Activated CD4-positive, alpha-beta T cell treated with anti-CD3 and anti-CD28 coated beads, Interleukin-2, Interleukin-4, amounts not matched to agents 100 ng/mL and 50 ng/mL, durations not matched to agents 16 hours and 8 hours (primary cell): ENCODE measurements at places on chromosomes 7 and 10.

GRCh38 chr10:112536663-112537062, 89.6 kb downstream of the VTI1A start:
- DNase-seq, result no peak

GRCh38 chr10:122852261-122852660, 6.6 kb upstream of the CUZD1 start:
- no peak for DNase-seq

DNA sequence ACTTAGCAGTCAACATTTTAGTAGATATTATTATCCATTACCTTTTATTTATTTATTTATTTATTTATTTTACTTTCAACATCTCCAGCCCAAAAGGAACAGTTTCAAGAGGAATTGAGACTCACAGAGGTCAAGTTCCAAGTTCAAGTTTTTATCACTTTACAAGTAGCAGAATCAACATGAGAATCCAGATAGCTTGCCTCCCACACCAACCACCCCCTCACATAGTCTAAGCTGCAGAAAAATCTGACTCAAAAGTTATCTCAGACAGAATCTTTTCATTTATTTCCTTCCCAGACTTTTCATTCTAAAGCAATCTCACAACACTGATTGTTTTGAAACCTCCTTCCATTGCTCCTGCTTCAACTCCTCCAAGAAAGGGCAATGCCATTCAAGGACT, 129.6 kb downstream of the GRM3 start:
- DNase-seq, result no peak

GRCh38 chr10:132460071-132460470, 63.1 kb downstream of the PWWP2B start:
- no peak for DNase-seq

GRCh38 chr7:40579401-40579800, 444.6 kb downstream of the SUGCT start:
- no peak for DNase-seq

- no peak for DNase-seq
These were observed 66.1 kb downstream of the FOXL3 start for GRCh38 chr7:356087-356486.

- peak; percentile 52 for DNase-seq
These were observed 16.7 kb upstream of the CLIP2 start for GRCh38 chr7:74272305-74273038.

GRCh38 chr7:150951521-150951920, 26.6 kb downstream of the KCNH2 start:
- DNase-seq, result no peak

- no peak for DNase-seq
These were observed 1057.5 kb downstream of the GATA3 start for GRCh38 chr10:9111976-9112375.

DNA sequence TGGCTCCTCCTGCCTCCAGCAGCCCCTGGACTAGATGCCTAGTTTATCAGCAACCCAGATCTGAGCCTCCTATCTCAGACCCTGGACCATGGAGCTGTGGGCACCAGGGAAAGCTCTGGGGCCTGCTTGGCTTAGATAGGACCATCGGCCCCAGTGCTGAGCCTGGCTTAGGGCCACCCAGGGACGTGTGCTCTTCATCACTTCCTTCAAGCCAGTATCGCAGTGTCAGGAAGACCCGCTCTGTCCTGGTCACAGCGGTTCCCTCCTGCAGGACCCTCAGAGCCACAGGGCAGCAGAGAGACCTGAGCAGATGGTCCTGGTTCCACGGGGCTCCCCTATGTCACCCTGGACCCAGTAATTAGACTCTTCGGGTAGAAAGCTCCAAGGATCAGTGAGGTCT, 105.7 kb upstream of the FAM20C start:
- DNase-seq, result no peak

- DNase-seq, result no peak
These were observed 138.8 kb downstream of the DNAJB6 start for GRCh38 chr7:157475601-157476000.

- no peak for DNase-seq
These were observed 230.6 kb upstream of the GRB10 start for GRCh38 chr7:51013218-51013786.

DNA sequence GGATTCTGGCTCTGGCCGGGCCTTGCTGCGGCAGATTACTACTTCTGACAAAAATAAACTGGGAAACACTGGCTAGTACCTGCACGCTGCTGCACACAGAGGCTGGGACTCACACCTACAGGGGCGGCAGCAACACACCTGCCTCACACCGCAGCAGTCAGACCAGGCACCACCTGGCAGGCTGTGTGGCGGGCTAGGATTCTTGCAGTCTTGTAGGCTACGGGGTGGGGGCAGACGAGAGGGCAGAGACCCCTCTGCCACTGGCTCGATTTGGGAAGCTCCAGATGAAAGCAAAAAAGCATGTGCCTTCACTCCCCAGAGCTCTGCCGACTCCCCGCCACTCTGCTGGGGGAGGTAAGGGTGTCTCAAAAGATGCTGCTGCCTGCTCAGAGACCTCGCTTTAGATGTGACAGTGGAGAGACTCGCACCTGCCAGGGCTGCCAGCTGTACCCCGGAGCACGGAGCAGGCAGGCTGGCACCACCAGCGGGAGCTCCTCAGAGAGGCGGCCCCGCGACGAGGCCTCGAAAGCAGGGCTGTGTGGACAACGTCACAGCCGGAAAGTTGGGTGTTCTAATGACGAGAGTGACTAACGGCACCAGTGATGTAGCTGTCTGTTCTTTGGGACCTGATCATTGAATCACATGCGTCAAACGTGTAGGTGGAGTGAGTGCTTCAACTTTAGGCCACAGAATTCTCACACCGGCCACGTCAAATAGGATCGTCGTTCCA, 250.5 kb downstream of the ZMYND11 start:
- DNase-seq, result no peak

- DNase-seq, result no peak
These were observed 87.4 kb downstream of the FOXL3 start for GRCh38 chr7:377080-378040.

DNA sequence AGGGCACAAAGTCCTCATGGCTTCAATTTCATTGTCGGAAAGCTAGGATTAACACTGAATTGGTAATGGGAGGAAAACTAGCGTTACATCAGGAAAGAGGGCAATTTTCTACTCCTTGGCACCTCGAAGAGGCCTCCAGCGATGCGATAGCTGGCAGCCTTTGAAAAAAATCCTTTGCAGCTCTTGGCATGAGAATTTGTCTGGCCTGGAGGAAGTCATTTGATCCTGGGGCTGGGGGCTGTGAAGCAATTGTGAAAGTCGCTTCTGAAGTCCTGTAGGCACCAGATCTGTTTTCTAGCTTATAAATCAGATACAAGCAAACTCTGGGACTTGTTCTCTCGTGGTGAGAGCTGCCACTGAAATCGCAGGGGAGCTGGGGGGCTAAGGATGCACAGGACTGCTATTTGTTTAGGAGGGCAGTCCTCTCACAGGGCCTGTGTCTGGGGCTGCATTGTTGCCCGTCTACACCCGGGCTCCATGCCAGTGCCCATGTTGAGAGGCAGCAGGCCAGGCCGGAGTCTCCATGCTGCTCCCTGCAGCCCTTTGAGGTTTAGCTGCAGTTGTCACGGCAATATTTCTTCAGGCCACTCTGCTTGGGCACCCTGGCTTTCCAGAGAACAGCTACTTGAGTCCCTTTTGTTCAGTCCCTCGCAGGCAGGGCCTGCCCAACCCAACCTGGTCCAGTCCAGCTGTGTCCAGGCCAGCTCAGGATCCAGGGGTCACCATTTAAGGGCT, 206.8 kb upstream of the LYZL1 start:
- DNase-seq, result no peak

GRCh38 chr10:43437141-43437870, 395 bp downstream of the ZNF487 start:
- DNase-seq, result no peak

DNA sequence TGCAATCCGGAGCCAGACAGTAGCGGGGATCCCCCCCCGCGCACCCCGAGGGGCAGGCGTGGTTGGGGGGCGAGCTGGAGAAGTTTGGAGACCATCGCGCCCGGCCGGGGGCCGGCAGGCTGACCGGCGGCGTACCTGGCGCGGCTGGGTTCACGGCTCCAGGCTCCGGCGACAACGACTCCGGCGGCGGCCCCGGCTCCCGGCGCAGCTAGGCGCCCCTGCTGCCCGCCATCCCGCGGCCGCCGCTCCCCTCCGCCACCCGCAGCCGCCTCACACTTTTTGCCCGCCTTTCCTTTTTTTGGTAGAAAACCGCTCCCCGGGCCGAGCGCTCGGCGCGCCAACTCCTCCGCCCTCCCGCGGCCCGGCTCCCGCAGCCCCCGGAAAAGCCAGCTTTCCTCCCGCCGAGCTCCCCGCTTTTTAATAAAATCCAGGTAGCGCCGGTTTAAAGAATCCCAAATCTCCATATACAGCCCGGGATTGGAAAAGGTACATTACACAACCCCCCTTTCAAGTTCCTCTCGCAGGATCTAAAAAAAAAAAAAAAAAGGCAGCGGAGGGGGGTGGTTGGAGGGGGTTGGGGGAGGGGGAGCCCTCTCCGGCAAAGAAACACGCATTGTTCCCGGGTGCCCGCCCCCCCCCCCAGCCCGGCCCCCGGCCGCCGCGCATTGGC, at the start of gene TNRC18:
Gene TNRC18, minus strand, starts transcription at position 529 of the 670 bp plus-strand sequence. CDS start 2,588 bp downstream, outside the sequence.
- peak; percentile 17 for DNase-seq

- peak; percentile 32 for DNase-seq
These were observed 21.2 kb downstream of the ZMIZ2 start for GRCh38 chr7:44769776-44770294.

DNA sequence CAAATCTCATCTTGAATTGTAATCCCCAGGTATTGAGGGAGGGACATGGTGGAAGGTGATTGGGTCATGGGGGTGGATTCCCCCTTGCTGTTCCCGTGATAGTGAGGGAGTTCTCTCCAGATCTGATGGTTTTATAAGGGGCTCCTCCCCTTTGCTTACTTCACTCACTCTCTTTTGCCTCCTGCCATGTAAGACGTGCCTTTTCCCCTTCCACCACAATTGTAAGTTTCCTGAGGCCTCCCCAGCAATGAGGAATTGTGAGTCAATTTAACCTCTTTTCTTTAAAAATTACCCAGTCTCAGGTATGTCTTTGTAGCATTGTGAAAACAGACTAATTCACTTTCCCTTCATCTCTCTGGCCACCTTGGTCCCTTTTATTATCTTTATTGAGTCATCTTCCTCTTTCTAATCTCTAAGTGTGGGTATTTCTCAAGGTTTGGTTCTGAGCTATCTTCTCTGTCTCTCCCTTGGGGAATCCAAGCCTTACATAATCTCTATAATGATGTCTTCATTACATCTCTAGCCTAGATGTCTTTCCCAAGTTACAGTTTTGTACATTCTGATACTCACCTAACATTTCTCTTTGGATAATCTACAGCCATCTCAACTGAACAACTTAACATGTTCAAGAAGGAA, 99.1 kb upstream of the JCAD start:
- DNase-seq, result no peak

DNA sequence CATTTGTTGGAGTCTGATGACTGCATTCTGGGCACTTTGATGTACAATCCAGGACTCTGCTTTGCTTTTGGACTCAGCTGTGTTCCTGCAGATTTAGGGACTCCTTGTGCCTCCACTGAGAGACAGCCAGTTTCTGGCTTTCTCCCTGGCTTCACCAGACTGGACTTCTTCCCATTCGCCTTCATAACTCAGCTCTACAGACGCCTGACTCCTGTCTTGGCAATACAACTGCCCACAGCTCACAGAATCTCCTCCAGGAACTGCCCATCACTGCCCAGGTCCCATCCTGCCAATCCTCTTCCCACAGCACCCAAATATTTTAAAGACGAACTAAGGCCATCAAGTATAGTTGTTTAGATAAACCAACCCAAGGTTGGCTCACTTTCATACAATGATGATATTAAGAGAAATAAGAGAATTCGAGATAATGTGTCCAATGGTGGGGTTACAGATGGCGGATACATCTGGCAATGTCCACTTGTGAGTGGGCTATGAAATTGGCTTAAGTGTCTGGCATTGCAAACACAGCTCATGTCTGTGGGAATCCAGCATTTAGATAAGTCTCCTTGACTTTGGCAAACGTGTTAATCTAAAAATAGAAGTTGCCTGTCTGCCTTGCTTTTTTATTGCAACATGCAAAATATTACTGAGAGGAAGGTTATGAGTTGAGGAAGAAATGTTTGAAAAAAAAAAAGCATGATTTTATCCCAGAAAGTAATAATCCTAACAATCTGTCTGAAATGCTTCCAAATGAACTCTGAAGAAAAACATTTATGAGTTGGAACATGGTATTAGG, 95.1 kb downstream of the ITGA8 start:
- DNase-seq, result no peak

DNA sequence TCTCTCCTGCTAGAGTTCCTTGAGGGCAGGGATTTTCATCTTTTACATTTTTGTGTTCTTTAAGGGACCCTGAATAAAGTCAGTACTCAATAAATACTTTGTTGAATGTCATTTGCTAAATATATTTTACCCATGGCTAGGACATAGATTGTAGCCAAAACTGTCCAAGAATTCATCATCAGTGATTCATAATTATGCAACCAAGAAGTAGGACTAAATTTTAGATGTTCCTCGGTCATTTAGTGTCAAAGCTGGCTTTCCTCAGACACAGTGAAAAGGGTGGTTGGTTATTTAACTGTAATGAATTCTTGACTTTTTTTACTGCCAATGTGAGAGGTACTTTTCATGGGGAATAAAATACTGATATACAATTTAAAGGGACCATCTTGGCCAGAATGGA, 3.3 kb downstream of the NUDT13 start:
- no peak for DNase-seq

DNA sequence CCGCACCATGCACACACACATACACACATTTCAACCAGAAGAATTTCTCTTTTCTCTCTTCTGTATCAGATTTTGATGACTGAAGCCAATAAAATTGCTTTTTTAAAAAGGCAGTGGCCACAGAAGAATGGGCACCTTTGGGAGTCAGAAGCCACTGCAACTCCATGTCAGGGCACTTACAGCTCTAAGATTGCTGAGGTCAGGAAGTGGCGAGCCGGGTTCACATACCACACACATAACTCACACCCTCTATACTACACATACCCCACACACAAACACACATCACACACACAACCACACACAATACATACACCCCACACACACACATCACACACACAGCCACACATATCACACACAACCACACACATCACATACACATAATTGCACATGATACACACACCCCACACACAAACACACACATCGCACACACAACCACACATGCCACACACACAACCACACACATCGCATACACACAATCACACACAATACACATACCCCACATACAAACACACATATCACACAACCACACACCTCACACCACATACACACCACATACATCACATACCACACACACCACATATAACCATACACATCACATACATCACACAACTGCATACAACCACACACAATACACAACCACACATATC, 31.2 kb downstream of the GPRIN2 start:
- no peak for DNase-seq

DNA sequence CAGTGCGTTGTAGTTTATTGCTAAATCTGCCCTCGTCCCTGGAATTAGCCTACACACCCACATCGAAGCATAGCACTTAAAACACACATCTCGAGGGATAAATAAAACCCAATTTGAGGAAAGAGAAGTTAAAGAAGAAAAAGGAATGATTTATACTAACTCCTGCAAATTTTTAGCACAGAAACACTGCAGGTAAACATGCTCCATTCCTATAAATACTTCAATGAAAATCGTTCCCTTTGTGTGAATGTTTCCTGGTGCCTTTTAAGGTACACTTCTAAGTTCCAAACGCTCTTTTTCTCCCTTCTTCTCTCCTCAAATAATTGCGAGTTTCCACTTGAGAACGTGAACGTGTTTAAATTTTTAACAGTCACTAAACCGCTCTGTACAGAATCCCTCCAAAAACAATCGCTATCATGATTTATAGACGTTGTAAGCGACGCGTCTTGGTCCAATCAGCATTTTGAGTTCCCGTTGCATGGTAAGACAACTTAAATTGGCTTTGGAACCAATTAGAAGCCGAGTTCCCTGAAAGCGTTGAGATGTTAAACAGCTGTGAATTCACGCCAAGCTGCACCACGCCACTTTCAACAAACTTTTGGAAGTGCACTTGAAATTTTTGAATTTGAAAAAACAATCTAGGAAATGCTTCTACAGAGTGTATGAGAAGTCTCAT, 12.5 kb upstream of the EBLN1 start:
- peak; percentile 68 for DNase-seq
